ENCODE measurements at places on chromosomes 13 and 19.

GRCh38 chr19:18450021-18450930 is 12.3 kb upstream of the ISYNA1 start:
- no peak for DNase-seq

DNA sequence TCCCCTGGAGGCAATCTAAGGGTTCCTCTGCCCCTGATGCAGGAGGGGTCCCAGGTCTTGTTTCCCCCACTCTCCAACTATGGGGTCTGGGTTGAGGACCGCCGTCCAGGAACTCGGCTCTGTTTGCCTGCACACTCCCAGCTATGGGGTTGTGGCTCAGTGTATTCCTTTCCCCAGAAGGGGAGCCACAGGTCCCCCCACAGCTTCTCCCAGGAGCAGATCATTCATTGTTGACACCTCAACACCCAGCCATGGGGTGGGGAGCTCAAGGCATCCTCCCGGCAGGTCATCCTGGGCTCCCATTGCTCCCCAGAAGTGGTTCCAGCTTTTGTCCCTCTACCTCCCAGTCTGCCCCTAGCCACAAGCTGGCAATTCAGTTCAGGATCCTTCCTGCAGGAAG is 975 bp downstream of the ZNF358 start:
- DNase-seq = no peak

- no peak for DNase-seq
These were observed 48.6 kb downstream of the PIN1 start for GRCh38 chr19:9883764-9884163.

DNA sequence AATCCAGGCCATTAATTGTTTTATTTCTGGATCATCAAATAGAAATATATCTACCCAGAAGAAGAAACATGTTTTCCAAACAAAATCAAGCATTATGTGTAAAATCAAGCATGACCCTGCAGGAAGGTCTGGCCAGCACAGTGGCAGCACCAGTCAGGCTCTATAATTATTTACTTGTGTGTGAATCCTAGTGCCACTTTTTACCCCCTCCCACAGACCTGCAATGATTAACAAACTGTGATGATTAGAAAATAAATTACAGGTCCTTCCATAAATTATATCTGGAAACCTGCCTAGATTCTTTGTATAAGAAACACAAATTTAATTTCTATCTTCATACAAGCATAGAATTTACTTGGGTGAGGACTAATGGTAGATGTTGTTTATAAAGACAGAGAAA is 186.1 kb downstream of the GPC6 start:
- DNase-seq = no peak

DNA sequence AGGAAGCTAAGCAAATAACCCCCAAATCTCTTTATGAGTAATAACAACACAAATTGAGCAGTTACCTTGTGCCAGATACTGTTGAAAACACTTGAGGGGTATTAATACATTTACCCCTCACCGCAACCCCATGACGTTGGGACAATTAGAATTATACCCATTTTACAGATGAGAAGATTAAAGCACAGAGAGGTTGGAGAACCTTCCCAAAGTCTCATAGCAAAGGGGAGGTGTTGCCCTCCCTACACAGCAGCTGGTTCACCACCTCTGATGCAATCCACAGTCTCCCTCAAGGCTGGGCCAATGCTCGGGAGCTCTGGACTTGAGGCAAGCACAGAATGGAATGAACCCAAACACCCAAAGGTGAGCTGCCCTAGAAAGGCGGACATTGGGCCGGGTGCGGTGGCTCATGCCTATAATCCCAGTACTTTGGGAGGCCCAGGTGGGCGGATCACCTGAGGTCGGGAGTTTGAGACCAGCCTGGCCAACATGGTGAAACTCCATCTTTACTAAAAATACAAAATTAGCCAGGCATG is 3.9 kb upstream of the CCNE1 start:
- DNase-seq = no peak
